ENCODE measurements at places on chromosomes 6 and 20.
A peak's percentile ranks its signal among the peaks of the same experiment; 100 is the strongest.

- peak; percentile 25 for DNase-seq
These were observed 68.4 kb downstream of the RSPO3 start for GRCh38 chr6:127186889-127187288.

- DNase-seq, result no peak
These were observed 2.8 kb downstream of the CLIC5 start for GRCh38 chr6:46012834-46013233.

DNA sequence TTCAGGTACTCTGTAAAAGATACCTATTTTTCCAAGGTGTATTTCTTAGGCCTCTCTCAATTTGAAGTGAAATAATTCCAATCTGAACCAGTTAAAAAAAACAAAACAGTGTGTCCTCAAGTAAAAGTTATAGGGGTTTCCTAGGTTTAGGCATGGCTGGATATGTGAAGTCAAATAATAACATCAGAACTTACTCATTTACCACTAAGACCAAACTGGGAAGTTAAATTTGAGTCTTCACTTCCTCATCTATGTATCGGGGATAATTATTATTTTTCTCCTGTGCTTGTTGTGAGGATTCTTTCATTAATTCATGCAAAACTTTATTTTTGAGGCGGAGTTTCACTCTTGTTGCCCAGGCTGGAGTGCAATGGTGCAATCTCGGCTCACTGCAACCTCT lies 86.2 kb upstream of the PTPRK start:
- DNase-seq, result no peak

DNA sequence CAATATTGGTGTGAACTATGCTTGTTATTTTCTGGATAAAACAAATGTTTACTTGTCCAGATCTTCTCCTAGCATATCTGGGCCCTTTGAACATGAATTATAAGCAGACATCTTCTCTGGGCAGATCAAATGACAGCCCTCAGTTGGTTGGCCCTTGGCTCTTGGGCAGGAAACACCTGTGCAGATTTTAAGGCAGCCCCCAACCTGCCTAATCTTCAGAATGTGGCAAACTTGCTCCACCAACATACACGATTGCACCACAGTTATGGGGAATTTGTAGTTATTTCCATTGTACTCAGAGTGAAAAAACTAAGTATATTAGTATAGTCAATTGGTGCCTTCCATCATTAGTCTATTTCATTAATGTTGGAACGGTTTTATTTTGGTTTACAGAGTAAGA lies 94.9 kb upstream of the KCNK16 start:
- DNase-seq, result no peak

GRCh38 chr6:51147756-51148155 lies 329.1 kb downstream of the TFAP2B start:
- no peak for DNase-seq

DNA sequence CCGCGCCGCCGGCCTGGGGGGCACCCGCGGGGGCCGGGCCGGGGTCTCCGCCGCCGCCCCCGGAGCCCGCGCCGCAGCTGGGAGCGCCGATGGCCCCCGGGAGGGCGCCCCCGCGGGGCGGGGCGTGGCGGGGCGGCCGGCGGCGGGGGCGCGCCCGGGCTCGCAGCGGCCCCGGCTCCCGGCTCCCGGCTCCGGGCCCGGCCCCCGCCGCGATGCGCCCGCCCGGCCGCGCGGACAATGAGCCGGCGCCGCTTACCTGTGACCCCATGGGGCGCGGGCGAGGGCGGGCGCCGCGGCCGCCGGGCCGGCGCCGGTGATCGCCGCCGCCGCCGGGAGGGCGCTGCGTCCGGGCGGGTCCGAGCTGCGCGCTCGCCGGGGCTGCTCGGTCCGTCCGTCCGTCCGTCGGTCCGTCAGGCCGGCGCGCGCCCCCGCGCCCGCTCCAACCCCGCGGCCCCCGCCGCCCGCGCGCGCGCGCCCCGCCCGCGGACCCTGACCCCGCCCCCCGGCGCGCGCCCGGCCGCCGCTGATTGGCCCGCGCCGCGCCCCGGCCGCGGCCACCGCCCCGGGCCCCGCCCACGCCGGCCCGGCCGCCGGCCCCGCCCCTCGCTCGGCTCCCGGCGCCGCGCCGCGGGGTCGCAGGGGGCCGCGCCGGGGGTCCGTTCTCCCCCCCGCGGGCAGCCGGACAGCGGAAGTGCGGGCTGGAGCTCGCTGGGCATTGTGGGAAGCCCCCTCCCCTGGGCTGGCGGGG lies at the start of gene ZBTB46:
Gene ZBTB46, minus strand, starts transcription at position 424 of the 748 bp plus-strand sequence. CDS start 40,507 bp downstream, outside the sequence.
- no peak for DNase-seq

DNA sequence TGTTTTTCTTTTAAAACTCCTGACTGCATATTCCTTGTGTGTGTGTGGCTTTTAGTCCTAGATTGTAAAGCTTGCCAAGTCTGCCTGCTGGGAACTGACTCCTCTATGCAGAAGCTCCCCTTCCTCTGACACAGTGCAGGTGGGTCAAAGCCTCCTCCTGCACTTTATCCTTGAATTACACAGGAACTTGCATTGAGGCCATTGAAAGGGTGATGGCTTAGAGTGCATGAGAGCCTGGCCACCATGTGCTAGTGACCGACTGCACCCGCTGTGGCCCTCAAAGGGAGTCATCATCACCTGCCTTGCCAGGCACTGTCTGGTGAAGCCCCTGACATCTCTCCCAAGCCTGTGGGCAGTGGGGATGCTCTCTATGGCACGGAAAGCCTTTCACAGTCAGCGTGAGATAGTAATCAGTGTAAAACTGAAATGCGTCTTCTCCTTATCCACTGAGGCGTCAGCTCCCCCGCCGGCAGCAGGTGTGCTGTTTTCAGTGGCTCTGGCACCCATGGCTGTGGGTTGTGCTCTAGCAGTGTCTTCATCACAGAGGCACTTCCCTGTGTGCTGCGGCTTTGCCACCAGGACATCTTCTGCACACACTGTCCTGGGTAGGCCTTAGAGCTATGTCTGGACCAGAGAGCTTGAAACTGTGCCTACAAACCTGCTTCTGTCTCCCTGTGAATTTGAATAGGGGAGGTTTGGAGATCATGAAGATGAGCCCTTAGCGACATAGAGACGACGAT lies 87.9 kb downstream of the THBS2 start:
- no peak for DNase-seq

DNA sequence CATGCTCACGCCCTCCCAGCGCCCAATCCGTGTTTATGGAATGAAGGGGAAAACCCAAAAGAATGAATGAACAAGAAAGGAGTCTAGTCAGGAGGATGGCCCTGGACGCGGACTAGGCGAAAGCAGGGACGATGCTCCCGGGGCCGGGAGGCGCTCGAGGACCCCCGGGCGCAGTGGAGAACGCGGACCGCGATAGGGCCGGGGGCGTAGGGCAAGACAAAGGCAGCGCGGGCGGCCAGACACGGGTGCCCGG lies 758 bp downstream of the GCLC start:
- no peak for DNase-seq

DNA sequence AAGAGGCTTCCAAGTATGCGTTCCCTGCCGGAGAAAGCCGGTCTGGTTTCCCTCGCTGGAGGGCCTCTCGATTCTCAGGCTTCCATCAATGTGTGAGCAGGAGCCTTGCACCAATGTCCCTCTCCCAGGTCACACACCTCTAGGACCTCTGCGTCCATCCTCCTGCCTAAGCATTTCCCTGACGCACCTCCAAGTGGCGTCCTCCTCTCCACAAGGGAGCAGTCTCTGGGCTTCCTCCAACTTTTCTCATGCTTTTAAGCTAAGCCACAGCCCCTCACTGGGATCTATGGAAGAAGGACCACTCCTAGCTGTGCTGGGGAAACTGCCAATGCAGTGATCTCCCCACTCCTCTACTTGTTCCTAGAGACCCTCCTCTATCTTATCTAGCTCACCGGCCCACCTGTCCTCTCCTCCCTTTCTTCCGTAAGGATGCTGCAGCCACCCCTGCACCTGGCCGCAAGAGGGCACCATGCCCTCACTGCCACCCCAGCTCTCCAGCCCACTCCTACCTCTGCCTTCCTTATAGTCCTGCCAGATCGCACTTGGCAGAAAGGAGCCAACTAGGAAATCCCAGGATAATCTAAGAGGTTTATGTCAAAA lies 258.7 kb downstream of the LRFN2 start:
- no peak for DNase-seq

Measured in T follicular helper cell (primary cell).